ENCODE measurements at places on chromosomes 16 and 17.

GRCh38 chr17:43813386-43813785, 19.6 kb downstream of the MPP3 start:
- DNase-seq = no peak

- no peak for DNase-seq
Observed at GRCh38 chr16:53121043-53121620, 66.3 kb downstream of the CHD9 start.

GRCh38 chr16:81099958-81100357, 3.8 kb upstream of the GCSH start:
- no peak for DNase-seq

- DNase-seq = no peak
Observed at GRCh38 chr16:86380030-86380429, 130.3 kb upstream of the FOXF1 start.

DNA sequence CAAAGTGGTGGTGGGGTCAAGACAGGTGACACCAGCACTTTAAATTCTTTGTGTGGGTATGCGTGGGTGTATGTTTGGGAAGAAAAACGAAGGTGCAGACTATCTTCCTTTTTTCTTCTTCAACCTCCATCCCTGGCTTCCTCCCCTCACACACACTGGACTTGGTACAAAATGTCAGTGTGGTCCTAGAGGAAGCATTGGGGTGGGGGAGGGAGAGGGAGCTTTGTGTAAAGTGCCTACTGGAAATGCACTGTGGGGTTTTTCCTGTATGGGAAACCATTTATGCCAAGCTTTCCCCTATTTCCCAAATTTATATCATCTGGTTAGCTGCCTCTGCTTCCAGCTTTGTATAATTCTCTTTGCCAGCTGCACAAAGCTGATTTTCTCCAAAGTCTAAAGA, 44.4 kb downstream of the SLFN12L start:
- DNase-seq = no peak

DNA sequence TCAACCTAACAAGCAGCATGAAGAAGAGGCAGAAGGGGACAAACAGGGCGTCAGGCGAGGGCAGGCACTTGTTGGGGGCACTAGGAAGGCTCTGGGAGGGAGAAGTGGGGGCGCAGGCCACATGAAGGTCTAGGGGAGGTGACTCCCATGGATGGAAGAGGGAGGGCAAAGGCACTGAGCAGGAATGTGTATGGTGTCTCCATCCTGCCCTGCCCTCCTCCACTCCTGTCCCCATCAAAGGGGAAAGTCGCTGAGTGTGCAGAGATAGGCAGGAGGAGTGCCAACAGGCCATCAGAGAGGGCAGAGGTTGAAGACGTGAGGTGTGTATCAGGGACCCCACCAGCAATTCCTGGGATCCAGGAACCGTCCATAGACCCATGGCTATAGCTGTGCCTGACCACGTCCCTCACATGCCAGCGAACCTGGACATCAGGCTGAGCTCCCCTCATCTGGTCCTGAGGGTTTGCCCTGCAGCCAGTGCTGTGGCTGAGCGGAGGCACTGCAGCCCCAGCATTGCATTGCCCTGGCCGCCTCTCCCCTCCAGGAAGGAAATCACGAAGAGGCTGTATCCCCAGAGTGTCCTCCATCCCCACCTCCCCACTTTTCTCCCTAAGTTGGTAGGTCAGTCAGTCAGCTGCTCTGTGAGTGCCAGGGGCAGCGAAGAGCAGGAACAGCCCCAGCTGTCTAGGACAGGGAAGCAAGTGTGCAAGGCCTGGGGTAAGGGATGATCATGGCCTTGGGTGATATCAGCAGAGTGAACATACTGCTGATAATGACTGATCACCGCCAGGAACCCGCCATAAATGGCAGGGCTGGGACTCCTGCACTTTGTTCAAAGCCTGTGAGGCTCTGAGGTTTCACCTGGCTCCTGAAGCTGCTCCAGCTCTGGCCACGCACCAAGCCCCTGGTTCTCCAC, 6.2 kb upstream of the CYB561 start:
- DNase-seq = no peak

DNA sequence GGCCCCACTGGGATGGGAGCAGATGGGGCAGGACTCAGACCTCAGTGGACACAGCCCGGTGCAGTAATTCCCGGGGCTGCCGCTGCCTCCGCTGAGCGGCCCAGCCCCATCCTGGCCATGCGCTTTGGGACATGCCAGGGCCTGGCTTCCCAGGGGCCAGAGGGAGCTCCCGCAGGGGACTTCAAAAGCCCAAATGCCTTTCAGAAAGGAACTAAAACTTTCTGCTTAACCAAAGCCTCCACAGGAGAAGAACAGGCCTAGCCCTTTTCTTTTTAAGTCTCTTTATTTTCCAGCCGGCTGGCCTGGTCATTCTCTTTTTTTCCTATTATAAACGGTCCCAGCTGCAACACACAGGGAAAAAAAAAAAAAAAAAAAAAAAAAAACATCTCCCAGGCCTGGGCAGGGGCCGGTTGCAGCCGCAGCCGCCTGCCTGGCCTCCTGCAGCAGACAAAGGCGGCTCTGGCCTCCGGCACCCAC, 10.7 kb upstream of the ZNF423 start:
- DNase-seq = no peak

- no peak for DNase-seq
Observed at GRCh38 chr16:88888461-88889387, 22.3 kb upstream of the PABPN1L start.

- DNase-seq = no peak
Observed at GRCh38 chr16:528111-529011, 849 bp downstream of the CAPN15 start.

- no peak for DNase-seq
Observed at GRCh38 chr17:9185142-9185541, 163.8 kb downstream of the NTN1 start.

GRCh38 chr17:13420418-13420826, 181.3 kb downstream of the HS3ST3A1 start:
- no peak for DNase-seq

GRCh38 chr17:21742326-21742725, 50.0 kb downstream of the KCNJ18 start:
- no peak for DNase-seq

DNA sequence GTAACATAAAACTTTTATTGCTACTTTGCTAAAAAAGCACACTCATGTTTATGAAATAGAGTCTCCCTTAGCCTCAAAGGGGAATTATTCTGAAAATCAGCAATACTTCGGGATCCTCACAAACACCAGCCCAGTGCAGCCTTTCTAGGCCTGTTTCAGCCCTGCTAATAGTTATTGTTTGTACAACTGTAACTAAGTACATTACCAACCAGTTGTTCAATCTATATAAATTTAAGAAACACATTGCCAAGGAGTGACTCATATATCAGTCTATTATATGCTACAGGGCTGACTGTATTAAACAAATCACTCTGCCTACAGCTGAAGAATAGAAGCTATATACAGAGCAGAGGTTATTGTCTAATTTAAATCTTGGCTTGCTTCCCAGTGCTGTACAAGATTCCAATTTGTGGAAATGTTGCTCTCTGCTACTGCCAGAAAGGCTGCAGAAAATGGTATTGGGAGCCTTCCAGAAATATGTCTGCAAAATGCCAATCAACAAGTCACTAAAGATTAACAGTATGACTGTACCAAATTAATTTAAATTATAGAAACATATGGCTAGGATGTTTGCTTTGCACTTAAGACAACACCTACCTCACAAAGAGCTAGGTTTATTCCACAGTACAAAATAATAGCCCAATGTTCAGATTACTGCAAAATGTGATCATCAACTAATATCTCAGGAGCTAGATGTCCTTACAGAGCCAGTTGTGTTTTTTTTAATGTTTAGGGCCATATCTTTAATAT, 49.7 kb downstream of the TOX3 start:
- no peak for DNase-seq

GRCh38 chr17:2980211-2980903, 83.0 kb downstream of the OR1D5 start:
- DNase-seq = no peak

DNA sequence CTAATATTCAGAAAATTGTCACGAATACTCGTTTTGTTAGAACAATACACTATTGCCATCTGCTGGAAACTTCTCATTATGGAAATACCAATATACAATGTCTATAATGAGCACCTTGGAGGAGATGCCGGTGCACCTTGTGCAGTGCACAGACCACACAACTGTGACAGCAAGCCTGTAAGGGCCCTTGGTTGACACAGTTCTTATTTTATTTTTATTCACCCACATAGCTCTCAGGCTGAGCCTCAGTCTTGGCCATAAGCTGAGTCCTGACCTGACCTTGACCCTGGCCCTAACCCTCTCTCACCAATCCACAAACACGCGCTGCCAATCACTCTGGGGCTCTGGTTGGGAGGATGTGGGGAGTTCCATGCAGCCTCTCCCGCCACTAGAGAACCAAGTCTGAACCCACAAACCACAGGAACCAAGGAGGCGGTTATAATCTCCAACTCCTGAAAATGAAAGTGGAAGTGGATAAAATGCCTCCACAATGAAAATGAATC, 7.6 kb downstream of the AIPL1 start:
- peak; percentile 22 for DNase-seq

GRCh38 chr17:19317359-19318095, 45.0 kb downstream of the B9D1 start:
- peak; percentile 67 for DNase-seq

- DNase-seq = no peak
Observed at GRCh38 chr16:54696970-54697369, 233.7 kb upstream of the IRX5 start.

DNA sequence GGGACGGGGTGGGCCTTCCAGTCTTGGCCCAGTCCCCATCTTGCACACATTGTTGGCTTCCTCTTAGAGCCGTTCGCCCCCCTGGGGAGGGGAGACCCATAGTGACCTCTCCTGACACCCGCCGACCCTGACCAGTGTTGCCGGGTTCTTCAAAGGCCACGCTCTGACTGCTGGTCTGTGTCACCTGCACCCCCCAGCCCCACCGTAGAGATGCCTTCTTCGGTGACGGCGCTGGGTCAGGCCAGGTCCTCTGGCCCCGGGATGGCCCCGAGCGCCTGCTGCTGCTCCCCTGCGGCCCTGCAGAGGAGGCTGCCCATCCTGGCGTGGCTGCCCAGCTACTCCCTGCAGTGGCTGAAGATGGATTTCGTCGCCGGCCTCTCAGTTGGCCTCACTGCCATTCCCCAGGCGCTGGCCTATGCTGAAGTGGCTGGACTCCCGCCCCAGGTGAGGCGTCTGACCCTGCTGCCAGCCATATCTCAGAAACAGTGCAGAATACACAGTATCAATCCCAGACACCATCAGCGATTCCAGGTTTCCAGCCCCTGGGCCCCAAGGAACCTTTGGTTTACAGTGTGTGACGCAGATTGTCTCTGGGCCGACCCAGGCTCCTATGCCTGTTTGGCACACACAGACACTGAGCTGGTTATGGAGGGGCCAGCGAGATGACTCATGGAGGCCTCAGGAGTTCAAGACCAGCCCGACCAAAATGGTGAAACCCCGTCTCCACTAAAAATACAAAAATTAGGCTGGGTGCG, 1.3 kb downstream of the SLC26A11 start:
- DNase-seq = no peak

DNA sequence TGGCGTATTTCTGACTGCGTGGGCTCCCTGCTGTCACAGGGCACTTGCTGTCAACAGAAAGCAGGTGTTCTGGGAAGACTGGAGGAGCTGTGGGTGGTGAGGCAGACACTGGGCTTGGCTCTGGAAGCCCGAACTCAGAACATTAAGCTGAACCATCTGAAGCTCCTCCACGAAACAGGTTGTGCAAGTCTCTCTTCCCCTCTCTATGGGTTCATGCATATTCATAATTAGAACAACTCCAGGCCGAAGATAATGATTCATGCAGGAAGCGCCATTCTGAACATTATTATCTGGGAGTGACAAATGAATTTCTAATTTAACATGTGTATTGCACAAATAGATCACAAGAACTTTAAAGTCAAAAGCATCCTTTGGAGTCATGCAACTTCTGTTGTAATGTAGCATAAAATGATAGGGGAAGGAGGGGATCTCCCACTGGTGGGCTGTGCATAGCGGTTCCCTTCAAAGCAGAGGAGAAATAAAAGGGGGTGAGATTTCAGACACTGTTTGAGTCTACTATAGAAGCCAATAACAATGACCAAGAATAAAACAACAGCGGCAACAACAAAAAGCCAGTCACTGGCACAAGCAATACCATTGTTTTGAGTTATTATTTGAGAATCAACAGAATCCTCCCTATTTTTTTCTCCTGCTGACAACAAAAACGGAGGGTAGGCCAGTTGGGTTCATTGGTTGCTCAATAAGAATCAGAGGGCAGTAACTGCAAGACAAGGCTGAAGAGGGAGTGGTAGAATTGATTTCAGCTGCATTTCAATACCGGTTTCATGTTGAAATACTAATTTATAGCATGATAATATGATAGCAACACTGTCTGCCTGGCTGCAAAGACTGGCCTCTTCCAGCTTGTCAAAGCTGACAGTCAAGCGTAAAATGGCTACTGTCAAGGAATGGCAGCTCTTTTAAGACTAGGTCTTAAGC, 407.3 kb downstream of the XYLT1 start:
- no peak for DNase-seq

Data from non-pigmented ciliary epithelial cell (primary cell).